ENCODE measurements at places on chromosomes 2 and 18.

DNA sequence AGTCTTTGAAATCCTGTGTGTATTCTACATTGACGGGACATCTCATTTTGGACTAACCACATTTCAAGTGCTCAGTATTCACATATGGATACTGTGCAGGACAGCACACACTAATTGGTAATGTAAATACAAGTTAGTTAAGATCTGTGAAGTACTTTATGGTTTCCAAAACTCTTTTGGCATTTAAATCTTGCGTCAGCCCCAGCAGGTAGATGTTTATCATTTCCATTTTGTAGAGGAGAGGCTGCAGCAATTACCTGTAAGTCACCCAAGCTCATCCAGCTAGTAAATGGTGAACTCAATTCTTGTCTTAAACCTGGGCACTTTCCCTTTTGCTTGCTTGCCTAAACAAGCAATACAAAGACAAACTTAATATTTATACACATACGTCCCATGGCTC lies 1.6 kb upstream of the NAGK start:
- H3K36me3 ChIP-seq, result peaks cover 9% of the 10 kb centered on the region
- H3K27me3 ChIP-seq, result no peaks in the 10 kb centered on the region
- H3K4me1 ChIP-seq, result peaks cover 39% of the 10 kb centered on the region
- no peak overlapping the region for H3K4me3 ChIP-seq
- no peak overlapping the region for H3K27ac ChIP-seq

- H3K4me3 ChIP-seq, result no peak overlapping the region
- DNase-seq, result no peak
- H3K36me3 ChIP-seq, result no peaks in the 10 kb centered on the region
- H3K27me3 ChIP-seq, result no peaks in the 10 kb centered on the region
Observed at GRCh38 chr2:214628091-214628490, 181.4 kb downstream of the BARD1 start.

GRCh38 chr2:219155054-219155644 lies 5.5 kb downstream of the NHEJ1 start:
- peaks cover 9% of the 10 kb centered on the region for H3K36me3 ChIP-seq
- H3K27ac ChIP-seq, result no peak overlapping the region
- H3K4me1 ChIP-seq, result peaks cover 6% of the 10 kb centered on the region
- no peak overlapping the region for H3K4me3 ChIP-seq
- no peak for DNase-seq

- H3K36me3 ChIP-seq, result peaks cover 17% of the 10 kb centered on the region
- no peak overlapping the region for H3K27ac ChIP-seq
- H3K4me3 ChIP-seq, result no peak overlapping the region
- no peaks in the 10 kb centered on the region for H3K27me3 ChIP-seq
- no peak for DNase-seq
- H3K4me1 ChIP-seq, result peaks cover 17% of the 10 kb centered on the region
Observed at GRCh38 chr2:134391751-134392160, 137.9 kb downstream of the MGAT5 start.

DNA sequence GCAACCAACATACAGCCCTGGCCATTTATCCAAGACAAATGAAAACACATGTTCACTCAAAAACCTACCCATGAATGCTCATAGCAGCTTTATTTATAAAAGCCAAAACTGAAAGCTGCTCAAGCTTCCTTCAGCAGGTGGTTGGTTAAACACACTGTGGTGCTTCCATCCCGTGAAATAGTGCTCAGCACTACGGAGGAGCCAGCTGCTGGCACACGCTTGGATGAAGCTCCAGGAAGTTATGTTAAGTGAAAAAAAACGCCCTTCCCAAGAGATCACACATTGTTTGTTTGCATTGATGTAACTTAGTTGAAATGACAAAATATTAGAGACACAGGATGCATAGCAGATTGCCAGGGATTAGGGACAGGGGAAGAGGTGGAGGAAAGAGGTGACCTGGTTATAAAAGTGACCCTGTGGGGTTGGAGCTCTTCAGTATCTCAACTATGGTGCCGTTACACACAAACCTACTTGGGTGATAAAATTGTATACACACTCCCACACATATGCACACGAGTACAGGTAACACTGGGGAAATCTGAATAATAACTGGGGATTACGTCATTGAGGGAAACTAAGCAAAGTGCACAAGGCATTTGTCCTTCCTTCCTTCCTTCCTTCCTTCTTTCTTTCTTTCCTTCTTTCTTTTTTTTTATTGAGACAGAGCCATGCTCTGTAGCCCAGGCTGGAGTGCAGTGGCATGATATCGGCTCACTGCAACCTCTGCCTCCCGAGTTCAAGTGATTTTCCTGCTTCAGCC lies 6.2 kb upstream of the ALPG start:
- H3K27ac ChIP-seq, result no peak overlapping the region
- H3K27me3 ChIP-seq, result peaks cover 15% of the 10 kb centered on the region
- H3K4me3 ChIP-seq, result no peak overlapping the region
- no peaks in the 10 kb centered on the region for H3K4me1 ChIP-seq
- H3K36me3 ChIP-seq, result no peaks in the 10 kb centered on the region
